ENCODE measurements at places on chromosomes 3 and 15.

DNA sequence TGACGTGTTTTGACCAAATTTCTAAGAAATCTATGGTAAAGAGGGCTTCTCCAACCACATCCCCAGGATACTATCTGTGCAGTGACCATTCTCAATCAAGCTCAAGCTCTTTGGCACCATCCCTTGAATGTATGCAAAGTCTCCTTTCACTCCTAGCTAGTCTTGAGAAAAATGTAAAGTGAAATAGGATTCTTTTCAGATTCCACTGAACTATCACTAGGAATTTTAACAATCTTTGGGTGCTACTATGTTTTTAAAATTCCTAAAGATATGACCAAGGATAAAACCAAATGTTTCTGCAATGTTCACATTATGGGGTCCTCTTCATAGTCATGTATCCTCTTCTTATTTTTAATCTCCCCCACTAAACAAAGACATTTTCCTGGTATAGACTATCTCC is 107.8 kb downstream of the TMCO5A start:
- no peak for DNase-seq

DNA sequence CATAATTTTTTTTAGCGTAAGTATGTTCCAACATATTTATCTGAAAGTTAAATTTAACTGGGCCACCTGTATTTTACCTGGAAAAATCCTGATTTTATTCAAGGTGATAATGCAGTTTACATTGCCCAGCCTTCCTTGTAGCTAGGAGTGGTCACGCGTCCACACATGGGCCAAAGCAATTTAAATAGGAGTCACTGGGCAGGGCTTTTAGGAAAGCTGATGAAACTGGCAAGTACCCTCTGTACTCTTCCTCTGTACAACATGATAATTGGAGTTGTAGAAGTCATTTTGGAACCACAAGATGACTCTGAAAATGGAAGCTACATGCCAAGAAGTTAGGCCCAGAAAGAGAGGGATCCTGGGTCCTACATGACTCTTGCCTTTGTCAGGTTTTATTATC is 9.5 kb downstream of the BTD start:
- DNase-seq = no peak

- peak; percentile 24 for DNase-seq
Measured at GRCh38 chr3:146566138-146566537, 21.7 kb upstream of the PLSCR1 start.

- DNase-seq = no peak
Measured at GRCh38 chr15:77528290-77528967, 104.3 kb downstream of the LINGO1 start.

GRCh38 chr3:196559826-196560225 is 8.5 kb downstream of the WDR53 start:
- peak; percentile 14 for DNase-seq

GRCh38 chr3:2655229-2655701 is 454.9 kb downstream of the IL5RA start:
- no peak for DNase-seq

DNA sequence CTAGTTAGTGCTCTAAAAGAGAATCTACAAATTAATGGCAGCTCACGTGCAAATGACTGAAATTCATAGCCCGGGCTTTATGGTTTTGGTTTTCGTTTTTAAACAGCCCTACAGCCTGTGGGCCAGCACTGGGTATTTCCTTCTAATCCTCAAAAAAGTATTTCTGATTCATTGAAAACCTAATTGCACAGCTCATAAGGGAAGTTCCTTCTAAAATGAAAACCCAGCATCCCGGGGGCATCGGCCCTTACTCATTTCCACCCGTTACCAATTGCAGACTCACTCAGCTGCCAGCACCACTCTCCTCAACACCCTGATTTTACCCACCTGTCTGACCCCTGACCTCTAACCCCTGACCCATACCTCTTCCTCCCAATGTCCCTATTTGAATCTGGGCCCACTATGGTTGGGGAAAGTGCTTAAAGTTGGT is 59.5 kb upstream of the ZNF148 start:
- no peak for DNase-seq

DNA sequence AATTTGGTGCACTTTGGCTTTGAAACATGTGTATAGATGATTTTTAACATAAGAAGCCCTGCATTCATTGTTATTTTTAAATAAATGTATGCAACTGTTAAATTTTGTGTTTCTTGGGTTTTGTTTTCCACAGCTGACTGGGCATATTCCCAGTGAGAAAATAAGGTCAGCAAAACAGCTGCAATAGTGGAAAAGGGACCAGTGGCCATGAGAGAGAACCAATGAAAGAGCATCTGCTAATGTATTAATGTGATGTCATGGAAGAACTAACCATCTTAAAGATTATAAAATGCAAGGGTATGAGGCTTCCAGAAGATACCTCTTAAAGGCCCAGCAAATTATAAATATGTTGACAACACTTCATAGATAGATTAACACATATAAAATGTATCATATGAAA is 31.0 kb upstream of the KBTBD12 start:
- no peak for DNase-seq

DNA sequence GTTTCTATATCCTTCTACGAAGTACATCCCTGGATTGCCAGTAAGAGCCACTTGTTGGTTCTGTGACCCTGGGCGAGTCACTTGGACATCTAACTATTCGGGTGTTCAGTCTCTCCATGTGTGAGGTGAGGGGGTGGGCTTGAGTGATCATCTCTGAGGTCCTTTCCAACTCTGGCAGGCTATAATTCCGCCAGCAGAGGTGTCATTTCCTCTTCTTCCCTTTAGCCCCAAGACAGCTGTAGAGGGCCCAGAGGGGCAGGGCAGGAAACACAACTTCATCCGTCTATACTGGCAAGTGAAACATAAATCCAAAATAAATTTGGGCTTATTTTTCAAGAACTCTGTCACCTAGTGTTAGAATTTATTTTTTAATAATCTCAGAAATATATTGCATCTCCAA is 38.1 kb downstream of the C2CD4A start:
- no peak for DNase-seq

DNA sequence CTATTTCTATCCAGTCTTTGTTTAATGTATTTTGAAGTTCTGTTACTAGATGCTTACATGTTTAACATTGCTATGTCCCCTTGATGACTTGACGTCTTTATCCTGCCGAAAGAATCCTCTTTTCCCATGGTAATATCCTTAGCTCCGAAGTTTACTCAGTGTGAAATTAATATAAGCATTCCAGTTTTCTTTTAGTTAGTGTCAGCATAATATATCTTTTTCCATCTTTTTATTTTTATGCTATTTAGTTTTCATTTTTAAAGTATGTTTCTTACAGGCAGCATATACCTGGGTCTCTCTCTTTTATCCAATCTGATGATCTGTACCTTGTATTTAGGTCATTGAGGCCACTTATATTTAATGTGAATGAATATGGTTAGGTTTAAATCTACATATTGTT is 39.1 kb upstream of the MEF2A start:
- no peak for DNase-seq

DNA sequence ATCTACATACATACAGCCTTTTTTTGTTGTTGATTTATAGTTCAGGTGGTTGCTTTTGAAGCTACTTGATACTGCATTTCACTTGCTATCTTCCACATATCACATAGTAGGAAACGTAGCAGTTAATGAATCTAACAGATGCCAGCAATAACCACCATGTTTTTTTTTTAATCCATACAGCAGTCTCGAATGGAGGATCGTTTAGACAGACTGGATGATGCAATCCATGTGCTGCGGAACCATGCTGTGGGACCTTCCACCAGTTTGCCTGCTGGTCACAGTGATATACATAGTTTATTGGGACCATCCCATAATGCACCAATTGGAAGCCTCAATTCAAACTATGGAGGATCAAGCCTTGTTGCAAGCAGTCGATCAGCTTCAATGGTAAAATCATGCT is 123.2 kb upstream of the CGNL1 start:
- no peak for DNase-seq

GRCh38 chr3:45596290-45596791 is 1.8 kb downstream of the LIMD1 start:
- DNase-seq = no peak

Measured in epithelial cell of esophagus (primary cell).